ENCODE measurements at places on chromosomes 2 and 18. TPM values are rescaled to one million over a fixed set of nuclear protein-coding genes. Genes with fewer than 3 reads are reported as not detected.

SMC6 gene
- total RNA-seq, result 35.5 TPM

DNA sequence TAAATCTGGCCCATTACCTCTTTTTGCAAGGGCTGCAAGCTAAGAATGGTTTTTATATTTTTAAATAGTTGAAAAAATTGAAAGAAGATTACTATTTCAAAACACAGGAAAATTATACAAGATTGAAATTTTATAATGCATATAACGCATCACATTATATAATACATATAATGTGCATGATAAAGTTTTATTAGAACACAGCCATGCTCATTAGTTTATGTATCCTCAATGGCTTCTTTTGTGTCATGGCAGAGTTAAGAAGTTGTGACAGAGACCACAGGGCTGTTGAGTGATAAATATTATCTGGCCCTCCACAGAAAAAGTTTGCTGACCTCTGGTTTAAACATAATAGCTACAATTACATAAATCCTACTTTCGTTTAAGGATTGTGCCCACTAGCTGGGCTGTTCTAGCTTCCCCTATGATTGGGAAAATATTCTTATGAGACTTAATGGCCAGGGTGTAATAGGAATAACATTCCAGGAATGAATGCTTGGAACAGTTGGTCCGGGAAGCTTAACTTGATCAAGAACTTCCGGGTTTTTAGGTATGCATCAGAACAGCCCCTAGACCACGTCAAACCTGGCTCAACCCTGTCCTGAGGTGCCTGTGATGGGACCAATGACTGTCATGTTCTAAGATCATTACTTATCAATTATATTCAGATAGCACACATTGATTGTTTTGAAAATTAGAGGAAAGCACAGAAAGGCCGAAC is 98.7 kb upstream of the LPIN2 start:
- no peak for DNase-seq

CRYGB gene
- not detected for total RNA-seq

DNA sequence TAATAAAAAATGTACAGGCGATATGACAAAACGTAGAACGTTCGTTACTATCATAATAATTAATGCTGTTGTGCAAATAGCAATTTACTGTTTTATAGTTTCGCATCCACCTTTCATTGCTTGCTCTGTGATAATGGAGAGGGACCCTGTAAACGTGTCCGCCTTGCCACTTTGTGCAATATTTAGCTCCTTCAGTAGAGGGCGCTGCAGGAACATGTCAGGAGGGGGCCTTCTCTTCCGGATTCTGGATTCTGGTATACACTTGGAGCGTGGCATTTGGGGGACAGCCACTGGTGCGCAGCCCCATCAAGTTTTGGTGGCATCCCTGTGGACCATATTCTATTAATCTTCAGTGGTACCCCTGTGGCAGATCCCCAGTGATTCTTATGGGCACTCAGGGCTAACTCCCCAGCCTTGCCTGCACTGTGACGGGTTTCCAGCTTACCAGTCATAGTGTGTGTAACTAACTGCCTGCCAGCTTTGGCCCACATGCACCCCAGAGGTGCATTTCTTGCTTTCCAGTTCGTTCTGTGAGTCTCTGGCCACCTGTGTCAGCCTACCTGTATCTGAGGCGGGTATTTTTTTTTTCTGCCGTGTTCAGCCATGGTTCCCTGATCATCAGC is 140.3 kb downstream of the CYRIA start:
- no peak for DNase-seq

- no peak for DNase-seq
Observed at GRCh38 chr2:88868861-88869260, 177.4 kb downstream of the RPIA start.

DNA sequence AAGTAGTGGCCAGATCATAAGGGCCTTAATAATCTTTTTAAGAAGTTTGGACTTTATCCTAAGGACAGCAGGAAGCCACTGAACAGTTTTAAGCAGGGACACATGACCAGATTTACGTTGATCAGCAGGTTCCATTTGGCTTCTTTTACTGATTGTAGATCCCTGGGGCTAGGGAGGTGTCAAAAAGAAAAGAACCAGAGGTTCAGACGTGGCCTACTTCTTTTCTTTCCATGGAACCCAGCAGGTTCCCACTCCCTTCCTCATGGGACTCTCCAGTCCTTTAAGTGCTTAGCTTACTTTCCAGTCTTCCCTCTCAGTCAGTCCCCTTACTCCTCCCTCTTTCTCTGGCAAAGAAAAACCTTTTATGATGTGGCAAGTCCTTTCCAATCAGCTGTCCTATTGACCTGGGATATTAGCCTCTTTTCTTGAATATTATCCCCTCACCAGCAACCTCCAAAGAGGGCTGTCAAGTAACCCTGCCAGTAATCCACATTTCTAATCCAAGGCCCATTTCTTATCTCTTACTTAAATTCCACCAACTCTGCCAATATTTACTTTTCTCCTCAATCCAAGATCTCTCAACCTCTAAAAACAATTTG is 33.5 kb downstream of the NHEJ1 start:
- DNase-seq, result no peak

RPRM gene
- total RNA-seq, result 154 TPM

SP5 gene
- 0.82 TPM for total RNA-seq

DNA sequence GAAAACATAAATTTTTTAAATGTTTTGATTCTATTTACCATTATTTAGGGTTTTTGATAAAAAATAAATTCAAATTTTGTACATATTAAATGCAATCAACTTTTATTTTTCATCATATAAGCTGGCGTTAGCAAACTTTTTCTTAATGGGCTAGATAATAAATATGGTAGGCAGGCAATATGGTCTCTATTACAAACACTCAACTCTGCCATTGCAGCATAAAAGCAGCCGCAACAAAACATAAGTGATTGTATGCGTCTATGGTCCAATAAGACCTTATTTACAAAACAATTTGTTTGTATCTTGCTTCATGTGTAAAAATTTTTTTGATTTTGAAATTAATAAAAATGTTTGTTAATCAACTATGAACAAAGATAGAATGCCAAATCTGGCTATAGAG is 116.8 kb upstream of the GLI2 start:
- DNase-seq, result no peak

GRCh38 chr18:59249199-59249774 is 24.0 kb downstream of the RAX start:
- no peak for DNase-seq

LRRTM4 gene
- 46.1 TPM for total RNA-seq

- no peak for DNase-seq
Observed at GRCh38 chr2:217366966-217367365, 507.1 kb upstream of the TNP1 start.

- no peak for DNase-seq
Observed at GRCh38 chr18:63083555-63083954, 236.0 kb downstream of the BCL2 start.

- DNase-seq, result no peak
Observed at GRCh38 chr2:161979490-161979889, 94.5 kb downstream of the DPP4 start.

DNA sequence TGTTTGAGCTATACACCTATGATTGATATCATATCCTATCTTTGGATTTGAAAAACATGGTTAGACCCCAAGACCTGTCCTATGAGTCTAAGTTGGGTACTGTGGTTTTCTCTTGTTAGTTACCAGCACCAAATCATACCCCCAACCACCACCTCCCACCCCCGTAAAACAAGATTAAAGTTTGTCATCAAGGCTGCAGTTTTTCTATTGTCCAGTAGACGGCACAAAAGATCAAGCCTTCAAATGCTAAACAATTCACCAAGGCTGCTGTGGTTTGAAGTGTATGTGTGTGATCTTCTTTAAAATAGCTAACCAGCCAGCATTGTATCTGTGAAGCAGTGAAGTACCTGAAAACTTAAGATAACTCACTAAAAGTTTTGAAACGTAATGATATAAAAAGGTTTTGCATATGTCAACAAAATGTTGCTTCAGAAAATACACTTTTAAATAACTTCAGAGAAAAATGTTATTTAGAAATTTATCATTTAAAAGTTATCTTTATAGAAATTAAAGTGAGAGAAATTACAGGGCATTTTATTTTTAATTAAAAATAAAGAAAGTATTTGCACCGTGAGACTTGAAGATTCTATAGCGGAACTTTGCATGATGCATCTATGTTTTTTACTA is 5.8 kb upstream of the MEIS1 start:
- DNase-seq, result no peak

DNA sequence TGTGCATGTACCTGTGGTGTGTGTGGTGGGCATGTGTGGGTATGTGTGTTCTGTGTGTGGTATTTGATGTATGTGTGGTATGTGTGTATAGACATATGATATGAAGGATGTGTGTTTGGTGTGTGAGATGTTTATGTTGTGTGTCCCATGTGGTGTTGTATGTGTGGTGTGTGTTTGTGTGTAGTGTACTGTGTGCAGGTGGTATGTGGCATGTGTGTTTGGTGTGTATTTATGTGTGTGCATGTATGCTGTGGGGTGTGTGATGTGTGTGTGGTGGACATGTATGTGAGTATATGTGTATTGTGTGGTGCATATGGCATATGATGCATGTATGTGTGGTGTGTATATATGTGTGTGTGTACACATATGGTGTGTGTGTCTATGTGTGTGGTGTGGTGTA is 718.8 kb upstream of the SOX11 start:
- no peak for DNase-seq

DNA sequence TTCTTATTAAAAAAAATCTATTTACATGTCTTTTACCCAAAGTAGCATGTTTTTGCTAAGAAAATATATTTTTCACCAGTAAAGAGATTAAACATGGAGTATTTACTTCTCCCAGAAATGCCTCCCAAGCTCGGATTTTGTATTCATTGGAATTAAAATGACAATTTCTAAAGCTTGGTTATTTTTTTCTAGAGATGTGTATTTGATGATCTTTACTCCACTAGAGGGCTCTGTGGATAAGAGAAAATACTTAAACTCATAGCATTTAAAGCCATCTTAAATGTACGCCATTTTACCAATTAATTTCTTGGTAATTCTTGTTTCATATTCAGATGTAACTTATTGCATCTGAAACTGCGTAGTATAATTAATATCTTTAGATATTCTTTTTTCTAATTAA is 461.4 kb downstream of the GALR1 start:
- DNase-seq, result no peak

DNA sequence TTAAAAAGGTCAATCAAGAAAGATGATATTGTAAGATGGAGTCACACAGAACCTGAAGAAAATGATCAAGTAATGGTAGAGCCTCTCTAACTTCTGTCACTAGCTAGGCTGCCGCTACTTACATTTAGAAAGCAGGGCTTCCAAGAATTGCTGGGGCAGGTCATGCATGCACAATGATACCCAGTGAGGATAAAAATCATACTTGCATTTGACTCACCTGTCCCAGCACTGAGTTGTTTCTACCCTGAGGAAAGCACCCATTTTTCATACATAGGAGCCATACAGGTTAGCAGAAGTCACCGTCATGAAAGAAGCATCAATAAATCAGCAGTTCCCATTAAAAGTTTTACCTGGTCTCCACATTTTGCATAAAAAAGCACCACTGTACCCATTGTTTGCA is 662.3 kb upstream of the FANCL start:
- no peak for DNase-seq

- no peak for DNase-seq
Observed at GRCh38 chr2:6977113-6977741, 60.0 kb downstream of the RNF144A start.

DNA sequence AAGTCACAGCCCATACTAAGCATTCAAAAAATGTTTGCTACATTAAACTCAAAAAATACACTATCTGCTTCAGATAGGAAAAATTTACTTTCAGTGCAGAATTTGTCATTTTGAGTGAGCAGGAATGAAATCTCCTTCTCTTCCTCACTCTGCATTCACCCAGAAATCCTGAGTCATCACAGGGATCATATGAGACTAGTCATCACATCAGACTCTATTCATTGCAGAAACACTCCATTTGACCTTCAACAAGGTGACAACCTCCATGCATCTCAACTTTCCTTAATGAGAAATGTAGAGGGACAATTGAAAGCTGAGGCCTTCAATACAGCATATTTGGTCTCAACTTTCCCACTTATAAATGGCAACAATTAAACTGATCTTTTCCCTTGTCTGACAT is 130.4 kb upstream of the CYP26B1 start:
- no peak for DNase-seq

SLC4A5 gene
- 1.2 TPM for total RNA-seq

CNTNAP5 gene
- total RNA-seq, result 30.6 TPM

- no peak for DNase-seq
Observed at GRCh38 chr2:205001300-205001966, 456.2 kb downstream of the PARD3B start.

DNA sequence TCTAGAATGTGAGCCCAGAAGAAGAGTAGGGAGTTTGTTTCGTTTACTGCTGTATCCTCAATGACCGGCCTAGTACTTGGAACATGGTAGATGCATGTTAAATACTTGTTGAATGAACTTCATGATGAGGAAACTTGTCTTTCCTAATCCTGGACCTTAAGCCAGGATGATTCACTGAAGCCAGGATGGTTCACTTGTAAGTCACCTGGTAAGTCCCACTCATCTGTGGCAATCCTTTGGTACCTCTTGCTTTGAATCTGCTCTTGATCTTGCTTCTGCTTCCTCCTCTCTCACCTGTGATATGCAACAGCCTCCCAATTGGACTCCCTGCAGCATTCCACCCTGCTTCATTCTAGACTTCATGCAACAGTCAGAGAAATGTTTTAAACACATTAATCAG is 43.6 kb downstream of the QPCT start:
- DNase-seq, result no peak

- no peak for DNase-seq
Observed at GRCh38 chr2:55500025-55500424, 19.5 kb upstream of the CFAP36 start.

FKBP7 gene
- 9.0 TPM for total RNA-seq

DNA sequence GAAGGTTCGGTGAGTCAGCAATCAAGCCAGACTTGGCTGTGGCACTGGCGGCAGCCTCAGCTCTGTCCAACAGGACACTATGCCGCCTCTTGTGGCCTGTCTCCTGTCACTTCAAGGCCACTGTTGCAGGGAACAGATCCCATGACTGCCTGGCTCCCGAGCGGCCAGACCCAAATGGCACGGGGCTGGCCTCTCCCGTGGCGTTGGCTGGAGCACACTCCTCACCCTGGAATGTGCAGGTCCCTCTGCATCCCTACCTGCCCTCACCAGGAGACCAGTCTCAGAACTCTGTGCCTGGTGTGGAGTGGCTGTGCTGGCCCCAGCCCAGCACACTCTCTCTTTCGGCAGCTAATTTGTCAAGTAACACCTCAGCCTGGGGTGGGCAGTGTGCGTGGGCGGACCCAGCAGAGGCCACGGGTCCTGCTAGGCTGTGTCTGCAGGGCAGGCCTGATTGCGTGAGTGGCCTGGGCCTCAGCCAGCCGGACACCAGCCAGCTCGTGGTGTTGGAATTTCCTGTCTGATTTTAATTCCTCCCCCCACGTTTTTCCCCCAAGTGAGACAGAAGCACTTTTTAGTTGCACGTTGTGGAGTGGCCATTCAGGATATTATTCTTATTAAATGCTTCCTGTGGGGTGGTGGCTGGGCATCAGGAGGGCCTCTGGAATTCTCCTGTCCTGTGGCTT is 179.3 kb downstream of the GLI2 start:
- DNase-seq, result no peak

- DNase-seq, result no peak
Observed at GRCh38 chr2:186968277-186968676, 119.3 kb upstream of the ZSWIM2 start.

GRCh38 chr18:26637983-26638382 is 89.6 kb upstream of the KCTD1 start:
- no peak for DNase-seq

NTSR2 gene
- total RNA-seq, result 0.82 TPM
